ENCODE measurements at places on chromosomes 3 and 15. TPM values are rescaled to one million over a fixed set of nuclear protein-coding genes. Genes with fewer than 3 reads are reported as not detected.
A peak's percentile ranks its signal among the peaks of the same experiment; 100 is the strongest.

DNA sequence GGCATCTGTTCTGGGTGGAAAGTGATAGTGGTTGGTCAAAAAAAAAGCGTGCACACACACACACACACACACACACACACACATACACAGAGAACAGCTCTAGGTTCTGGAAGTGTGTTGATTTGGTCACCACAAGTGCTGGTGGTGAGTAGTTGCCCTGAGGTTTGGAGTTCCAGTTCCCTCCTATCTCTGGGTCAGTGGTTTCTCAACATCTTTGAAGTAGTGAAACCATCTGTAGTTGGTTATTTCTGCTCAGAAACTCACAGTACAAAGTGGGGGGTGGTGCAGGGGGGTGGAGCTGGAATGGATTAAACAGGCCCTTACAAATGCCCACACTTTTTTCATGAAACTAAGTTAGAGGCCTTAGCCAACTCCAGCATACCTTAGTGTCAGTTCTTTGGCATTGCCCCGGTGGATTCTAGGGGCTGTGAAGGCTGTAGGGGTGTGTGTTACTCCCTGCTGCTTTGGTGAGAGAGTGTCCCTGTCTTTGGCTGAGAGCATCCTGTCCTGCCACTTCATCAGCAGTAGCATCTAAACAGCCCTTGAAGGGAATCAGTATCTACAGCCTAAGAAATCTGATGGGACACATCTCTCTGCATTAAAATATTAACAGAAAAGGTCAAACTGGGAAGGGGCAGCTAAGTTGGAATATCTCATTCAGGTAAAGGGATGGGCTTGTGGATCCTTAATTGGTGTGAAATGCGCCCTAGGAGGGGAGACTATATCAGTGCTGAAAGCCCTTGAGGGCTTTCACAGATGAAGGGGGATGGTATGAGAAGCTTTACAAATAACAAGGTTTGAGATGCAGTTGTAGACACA lies 20.6 kb downstream of the SMAD3 start:
- H3K36me3 ChIP-seq, result no peaks in the 10 kb centered on the region
- no peak for DNase-seq
- peaks cover 23% of the 10 kb centered on the region for H3K4me1 ChIP-seq
- H3K4me3 ChIP-seq, result no peak overlapping the region
- H3K27me3 ChIP-seq, result no peaks in the 10 kb centered on the region

DNA sequence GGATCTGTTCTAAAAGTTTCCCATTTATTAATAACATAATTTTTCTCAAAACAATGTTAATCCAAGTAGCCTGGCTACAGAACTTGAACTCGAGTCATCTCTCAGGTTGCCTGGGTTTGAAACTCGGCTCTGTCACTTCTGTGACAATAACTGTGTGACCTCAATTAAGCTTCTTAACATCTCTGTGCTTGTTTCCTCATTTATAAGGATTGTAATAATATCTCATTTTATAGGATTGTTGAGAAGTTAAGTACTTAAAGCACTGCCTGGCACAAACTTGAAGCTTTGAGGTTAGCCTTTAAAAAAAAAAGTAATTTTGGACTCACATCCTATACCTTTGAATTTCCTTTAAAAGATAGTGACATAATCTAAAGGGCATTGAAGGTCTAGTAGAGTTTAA lies 3.4 kb downstream of the RAB5A start:
- DNase-seq, result no peak
- no peaks in the 10 kb centered on the region for H3K27me3 ChIP-seq
- H3K4me1 ChIP-seq, result peaks cover 31% of the 10 kb centered on the region
- H3K36me3 ChIP-seq, result peaks cover 34% of the 10 kb centered on the region

GRCh38 chr3:154901278-154901677 lies 178.8 kb upstream of the MME start:
- H3K27ac ChIP-seq, result no peak overlapping the region
- H3K27me3 ChIP-seq, result no peaks in the 10 kb centered on the region

- H3K27me3 ChIP-seq, result no peaks in the 10 kb centered on the region
- H3K27ac ChIP-seq, result 0 out of 2 replicates have a peak overlapping the region, but pooled peaks have one; percentile 15
- no peaks in the 10 kb centered on the region for H3K36me3 ChIP-seq
- H3K4me3 ChIP-seq, result no peak overlapping the region
These were observed 112.0 kb downstream of the SCAPER start for GRCh38 chr15:76793162-76793561.

DNA sequence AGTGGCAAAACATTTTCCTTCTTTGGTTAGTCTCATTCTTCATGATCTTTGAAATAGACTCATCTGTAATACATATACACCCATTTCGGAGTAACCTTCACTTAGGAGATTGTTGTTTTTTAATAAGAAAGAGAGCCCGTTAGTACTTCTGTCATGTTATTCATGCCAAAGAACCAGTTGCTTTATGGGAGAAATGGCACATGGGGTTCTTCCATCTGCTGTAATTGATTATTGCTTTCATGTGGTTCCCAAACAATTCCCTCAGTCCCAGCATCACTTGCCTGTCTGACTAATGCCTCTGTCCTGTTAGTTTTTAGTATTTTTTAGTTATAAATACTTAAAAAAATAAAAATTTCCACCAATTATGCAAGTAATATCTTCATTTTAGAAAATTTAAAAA lies 33.8 kb upstream of the FAH start:
- no peaks in the 10 kb centered on the region for H3K27me3 ChIP-seq
- no peak for DNase-seq
- no peaks in the 10 kb centered on the region for H3K36me3 ChIP-seq
- H3K27ac ChIP-seq, result no peak overlapping the region

GRCh38 chr3:40299721-40300335 lies 9.7 kb upstream of the EIF1B start:
- no peak overlapping the region for H3K27ac ChIP-seq
- DNase-seq, result no peak
- H3K27me3 ChIP-seq, result no peaks in the 10 kb centered on the region
- no peak overlapping the region for H3K4me3 ChIP-seq
- H3K36me3 ChIP-seq, result no peaks in the 10 kb centered on the region

DNA sequence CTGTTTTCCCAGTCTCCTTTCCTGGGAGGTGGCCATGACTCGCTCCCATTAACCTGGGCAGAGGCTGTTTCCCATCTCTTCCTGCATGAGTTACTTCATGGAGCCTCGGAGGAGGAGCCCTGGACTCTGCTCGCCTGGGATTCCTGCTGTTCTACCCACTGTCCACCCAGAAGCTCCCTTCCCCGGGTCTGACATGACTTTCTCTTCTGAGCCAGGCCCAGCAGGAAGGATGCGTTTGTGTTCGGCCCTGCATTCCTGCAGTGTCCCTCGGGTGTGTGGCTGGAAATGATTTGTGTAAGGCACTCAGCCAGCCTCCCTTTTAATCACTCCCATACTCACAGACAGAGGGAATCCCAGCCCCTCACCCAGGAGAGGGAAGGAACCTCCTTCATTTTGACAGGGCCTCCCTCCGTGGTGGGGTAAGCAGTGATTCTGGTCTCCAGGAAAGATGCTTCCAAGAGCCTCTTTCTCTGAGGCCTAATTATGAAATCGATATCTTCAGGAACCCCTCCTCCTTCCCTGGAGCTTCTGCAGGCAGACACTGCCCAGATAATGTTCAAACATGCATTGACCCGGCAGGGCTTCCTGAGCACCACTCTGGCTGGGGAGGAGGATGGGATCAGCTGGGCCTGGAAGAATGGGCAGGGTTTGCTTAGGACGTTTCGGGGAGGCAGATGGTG lies 41.6 kb upstream of the DLG1 start:
- DNase-seq, result no peak
- H3K4me1 ChIP-seq, result no peaks in the 10 kb centered on the region
- H3K36me3 ChIP-seq, result no peaks in the 10 kb centered on the region
- no peak overlapping the region for H3K4me3 ChIP-seq

- no peak overlapping the region for H3K4me3 ChIP-seq
- peak; percentile 34 for DNase-seq
- H3K4me1 ChIP-seq, result no peaks in the 10 kb centered on the region
- H3K36me3 ChIP-seq, result no peaks in the 10 kb centered on the region
These were observed 197.5 kb upstream of the TSC22D2 start for GRCh38 chr3:150210461-150211110.

DNA sequence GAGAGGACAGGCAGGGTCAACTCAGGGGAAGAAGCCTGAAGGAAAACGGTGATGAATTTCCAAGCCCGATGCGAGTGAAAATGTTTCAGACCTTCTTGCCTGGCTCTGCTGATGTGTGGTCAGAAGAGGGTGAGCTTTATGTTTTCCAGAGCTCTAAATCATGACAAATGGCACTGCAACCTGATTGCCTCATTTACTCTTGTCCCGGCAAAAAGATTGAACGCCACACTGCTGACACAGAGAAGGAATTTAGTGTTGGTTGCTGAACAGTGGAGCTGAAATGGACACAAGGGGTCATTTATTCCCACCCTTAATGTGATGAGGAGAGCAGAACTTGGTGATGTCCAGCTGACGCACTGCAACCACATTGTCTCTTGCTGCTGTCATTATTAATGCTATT lies 36.1 kb upstream of the GABRG3 start:
- H3K36me3 ChIP-seq, result no peaks in the 10 kb centered on the region
- H3K4me1 ChIP-seq, result no peaks in the 10 kb centered on the region
- DNase-seq, result no peak
- no peaks in the 10 kb centered on the region for H3K27me3 ChIP-seq
- H3K27ac ChIP-seq, result no peak overlapping the region
- H3K4me3 ChIP-seq, result no peak overlapping the region

DNA sequence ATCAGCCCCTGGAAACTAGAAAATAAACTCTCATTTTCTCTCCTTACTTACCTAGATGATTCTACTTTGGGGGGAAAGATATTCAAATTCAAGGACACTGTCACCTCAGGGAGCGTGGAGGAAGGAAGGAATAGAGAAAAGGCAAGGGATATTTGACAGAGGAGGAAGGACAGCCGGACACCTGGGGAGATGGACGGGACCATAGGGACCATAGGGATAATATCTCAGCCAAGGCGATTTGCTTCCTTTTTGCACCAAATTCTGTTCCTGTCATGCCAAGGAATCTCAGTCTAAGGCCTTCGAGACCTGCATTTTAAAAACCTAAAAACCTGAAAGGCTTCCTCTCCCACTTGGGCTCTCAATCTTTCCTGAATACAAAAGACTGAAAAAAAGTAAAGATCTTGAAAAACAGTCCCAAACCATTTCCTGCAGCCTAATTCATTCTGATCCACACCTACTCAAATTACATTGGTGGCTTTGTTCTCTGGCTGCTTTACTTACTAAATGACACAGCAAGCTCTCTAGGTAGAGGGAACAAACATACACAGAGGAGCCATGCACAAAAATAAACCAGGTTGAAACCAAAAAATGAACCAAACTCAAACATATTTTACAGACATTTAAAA lies 73.9 kb upstream of the SLC24A5 start:
- H3K36me3 ChIP-seq, result 0 out of 2 replicates have a peak, but pooled peaks cover 4% of the 10 kb centered on the region
- peak overlapping the region; percentile 1 for H3K4me3 ChIP-seq
- peaks cover 36% of the 10 kb centered on the region for H3K4me1 ChIP-seq
- no peaks in the 10 kb centered on the region for H3K27me3 ChIP-seq
- H3K27ac ChIP-seq, result peak overlapping the region; percentile 64
- peak; percentile 72 for DNase-seq

GRCh38 chr15:63124506-63124905 lies 2.8 kb downstream of the LACTB start:
- no peak overlapping the region for H3K4me3 ChIP-seq
- H3K27me3 ChIP-seq, result no peaks in the 10 kb centered on the region
- H3K4me1 ChIP-seq, result peaks cover 8% of the 10 kb centered on the region
- H3K36me3 ChIP-seq, result no peaks in the 10 kb centered on the region
- no peak for DNase-seq

DNA sequence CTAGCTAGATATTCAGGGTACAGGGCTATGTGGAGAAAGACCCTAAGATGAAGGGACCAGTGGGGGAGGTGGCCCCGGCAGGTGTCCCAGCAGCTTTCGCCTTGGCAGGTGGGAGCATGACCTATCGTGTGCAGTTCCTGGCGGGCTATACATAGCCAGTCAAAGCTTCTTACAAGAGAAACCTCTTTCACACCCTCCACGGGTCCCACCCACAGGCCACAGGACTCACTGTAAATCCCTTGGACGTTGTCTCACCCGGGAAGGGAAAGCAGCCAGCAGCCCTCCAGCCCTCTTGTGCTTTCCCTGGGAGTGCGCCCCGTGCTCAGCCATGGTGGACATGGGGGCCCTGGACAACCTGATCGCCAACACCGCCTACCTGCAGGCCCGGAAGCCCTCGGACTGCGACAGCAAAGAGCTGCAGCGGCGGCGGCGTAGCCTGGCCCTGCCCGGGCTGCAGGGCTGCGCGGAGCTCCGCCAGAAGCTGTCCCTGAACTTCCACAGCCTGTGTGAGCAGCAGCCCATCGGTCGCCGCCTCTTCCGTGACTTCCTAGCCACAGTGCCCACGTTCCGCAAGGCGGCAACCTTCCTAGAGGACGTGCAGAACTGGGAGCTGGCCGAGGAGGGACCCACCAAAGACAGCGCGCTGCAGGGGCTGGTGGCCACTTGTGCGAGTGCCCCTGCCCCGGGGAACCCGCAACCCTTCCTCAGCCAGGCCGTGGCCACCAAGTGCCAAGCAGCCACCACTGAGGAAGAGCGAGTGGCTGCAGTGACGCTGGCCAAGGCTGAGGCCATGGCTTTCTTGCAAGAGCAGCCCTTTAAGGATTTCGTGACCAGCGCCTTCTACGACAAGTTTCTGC lies 15.0 kb downstream of the GRK7 start:
- no peaks in the 10 kb centered on the region for H3K36me3 ChIP-seq
- no peak overlapping the region for H3K27ac ChIP-seq
- H3K4me3 ChIP-seq, result no peak overlapping the region
- no peak for DNase-seq

- H3K27me3 ChIP-seq, result peaks cover 10% of the 10 kb centered on the region
- peaks cover 8% of the 10 kb centered on the region for H3K4me1 ChIP-seq
- no peak overlapping the region for H3K27ac ChIP-seq
These were observed 664 bp upstream of the LARP6 start for GRCh38 chr15:70854666-70854976.

- peaks cover 11% of the 10 kb centered on the region for H3K4me1 ChIP-seq
- no peak for DNase-seq
- no peaks in the 10 kb centered on the region for H3K36me3 ChIP-seq
- H3K27ac ChIP-seq, result no peak overlapping the region
- no peaks in the 10 kb centered on the region for H3K27me3 ChIP-seq
These were observed 68.2 kb upstream of the CORO2B start for GRCh38 chr15:68510558-68510957.

- peaks cover 9% of the 10 kb centered on the region for H3K4me1 ChIP-seq
- no peaks in the 10 kb centered on the region for H3K27me3 ChIP-seq
- H3K4me3 ChIP-seq, result no peak overlapping the region
- DNase-seq, result peak; percentile 9
These were observed 78.9 kb downstream of the ESYT3 start for GRCh38 chr3:138513090-138513843.

GRCh38 chr3:127706785-127707351 lies 34.1 kb downstream of the ABTB1 start:
- H3K27me3 ChIP-seq, result no peaks in the 10 kb centered on the region
- H3K4me3 ChIP-seq, result no peak overlapping the region
- H3K27ac ChIP-seq, result no peak overlapping the region

GRCh38 chr15:99076109-99076508 lies 28.8 kb upstream of the SYNM start:
- no peaks in the 10 kb centered on the region for H3K36me3 ChIP-seq
- no peak overlapping the region for H3K4me3 ChIP-seq
- H3K4me1 ChIP-seq, result peaks cover 11% of the 10 kb centered on the region

- H3K4me3 ChIP-seq, result no peak overlapping the region
- H3K27ac ChIP-seq, result no peak overlapping the region
- H3K27me3 ChIP-seq, result no peaks in the 10 kb centered on the region
- H3K36me3 ChIP-seq, result no peaks in the 10 kb centered on the region
These were observed 273.2 kb downstream of the PDZRN3 start for GRCh38 chr3:73351423-73352071.

- H3K27ac ChIP-seq, result peak overlapping the region; percentile 99
- no peak overlapping the region for H3K4me3 ChIP-seq
- peaks cover under 1% of the 10 kb centered on the region for H3K4me1 ChIP-seq
- H3K36me3 ChIP-seq, result peaks cover 4% of the 10 kb centered on the region
- no peaks in the 10 kb centered on the region for H3K27me3 ChIP-seq
- peak; percentile 50 for DNase-seq
These were observed 550 bp upstream of the CHD2 start for GRCh38 chr15:92899601-92899947.

Gene SKOR1
- total RNA-seq, result 0.17 TPM

Gene SPATA12
- total RNA-seq, result 0.10 TPM

Gene GP5
- total RNA-seq, result 0.12 TPM
